Spinal cord (tissue), 10 donors: ENCODE measurements at places on chromosomes 2 and 18. TPM values are rescaled to one million over a fixed set of nuclear protein-coding genes. Genes with fewer than 3 reads are reported as not detected.

Gene HSPD1
- total RNA-seq = 344 TPM

- DNase-seq = peak; percentile 72
Observed at GRCh38 chr2:149330127-149331022, at the start of gene LYPD6. LYPD6 (plus strand) TSS chr2:149330587; CDS start chr2:149437709, 107,122 bp downstream.

DNA sequence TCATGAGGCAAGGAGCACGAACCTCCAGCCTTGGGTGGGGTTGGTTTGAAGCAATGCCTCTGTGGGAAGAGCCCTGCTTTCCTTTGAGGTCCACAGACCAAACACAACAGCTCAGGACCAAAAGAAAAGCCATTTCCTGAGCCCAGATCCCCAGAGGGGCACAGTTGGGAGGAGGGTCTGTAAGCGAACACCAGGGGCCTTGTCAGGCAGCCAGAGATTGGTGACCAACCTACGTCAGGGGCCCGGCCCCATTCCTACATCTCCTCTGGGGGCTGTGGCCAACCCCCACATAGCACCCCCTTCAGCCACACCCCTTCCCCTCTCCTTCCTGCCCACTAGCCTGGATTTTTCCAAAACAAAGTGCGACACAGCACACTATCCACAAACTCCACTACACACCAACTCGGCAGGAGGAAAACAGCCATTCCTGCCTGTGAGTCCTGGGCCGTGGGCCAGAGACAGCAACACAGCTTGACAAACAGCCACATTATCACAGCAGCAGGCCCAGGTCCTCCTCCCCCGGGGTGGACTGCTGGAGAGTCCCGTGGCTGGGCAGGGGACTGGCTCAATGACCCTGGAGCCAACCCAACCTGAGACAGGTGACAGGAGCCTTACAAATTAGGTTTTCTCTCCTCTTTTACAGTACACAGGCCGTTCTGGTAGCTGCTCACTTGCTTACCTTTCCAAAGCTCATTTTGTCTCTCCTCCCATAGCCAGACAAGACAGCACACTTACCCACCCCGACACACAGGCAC lies 98.8 kb downstream of the TNS1 start:
- no peak for DNase-seq

- DNase-seq = no peak
Observed at GRCh38 chr2:69815717-69816116, 13.7 kb upstream of the GMCL1 start.

GRCh38 chr2:20592106-20593071 lies 58.5 kb downstream of the HS1BP3 start:
- DNase-seq = no peak

DNA sequence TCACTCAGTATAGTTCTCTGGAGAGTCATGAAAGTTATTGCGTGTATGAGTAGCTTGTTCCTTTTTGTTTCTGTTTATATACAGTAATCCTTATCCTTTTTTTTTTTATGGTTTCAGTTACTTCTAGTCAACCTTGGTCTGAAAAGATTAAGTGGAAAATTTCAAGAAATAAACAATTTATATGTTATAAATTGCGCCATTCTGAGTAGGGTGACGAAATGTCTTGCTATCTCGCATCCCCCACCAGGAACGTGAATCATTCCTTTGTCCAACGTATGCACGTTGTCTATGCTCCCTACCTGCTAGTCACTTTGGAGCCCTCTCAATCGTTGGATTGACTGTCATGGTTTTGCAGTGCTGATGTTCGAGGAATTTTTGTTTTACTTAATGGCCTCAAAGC lies 60.4 kb downstream of the FAM117B start:
- DNase-seq = no peak

Gene PMAIP1
- 1.3 TPM for total RNA-seq

DNA sequence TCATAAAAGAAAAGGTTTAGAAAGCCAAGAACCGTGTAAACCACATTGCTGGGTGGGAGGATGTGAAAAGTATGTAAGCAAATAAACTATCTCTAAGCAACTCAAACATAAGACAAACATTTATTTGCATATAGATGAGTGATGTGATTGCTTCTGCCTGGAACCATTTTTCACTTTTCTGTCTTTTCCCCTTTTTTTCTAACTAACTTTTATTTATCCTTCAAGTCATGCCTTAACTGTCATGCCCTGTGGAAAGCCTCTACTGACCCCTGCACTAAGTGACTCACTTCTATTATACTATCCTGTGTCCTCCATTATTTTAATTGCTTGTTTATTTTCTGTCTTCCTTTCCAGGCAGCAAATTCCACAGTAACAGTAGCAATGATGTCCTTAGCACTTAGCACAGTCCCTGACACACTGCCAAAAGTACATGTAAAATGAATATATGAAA lies 87.5 kb upstream of the CTAGE1 start:
- DNase-seq = no peak

GRCh38 chr2:113910967-113911678 lies 21.2 kb downstream of the ACTR3 start:
- DNase-seq = no peak

DNA sequence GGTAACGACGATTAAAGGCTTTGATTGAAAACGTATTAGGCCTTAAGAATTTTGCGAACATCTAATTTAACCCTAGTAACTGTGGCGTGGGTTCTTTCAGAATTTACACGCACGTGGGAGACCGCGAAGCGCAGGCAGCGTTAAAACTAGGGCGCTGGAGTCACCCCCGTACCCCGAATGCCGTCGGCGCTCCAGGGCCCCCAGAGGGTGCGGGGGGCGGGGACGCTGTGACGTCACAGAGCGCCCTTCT lies 673 bp upstream of the SMCHD1 start:
- no peak for DNase-seq

- no peak for DNase-seq
Observed at GRCh38 chr18:70279470-70279869, 9.4 kb upstream of the SOCS6 start.

Gene CAPN14
- 0.40 TPM for total RNA-seq

DNA sequence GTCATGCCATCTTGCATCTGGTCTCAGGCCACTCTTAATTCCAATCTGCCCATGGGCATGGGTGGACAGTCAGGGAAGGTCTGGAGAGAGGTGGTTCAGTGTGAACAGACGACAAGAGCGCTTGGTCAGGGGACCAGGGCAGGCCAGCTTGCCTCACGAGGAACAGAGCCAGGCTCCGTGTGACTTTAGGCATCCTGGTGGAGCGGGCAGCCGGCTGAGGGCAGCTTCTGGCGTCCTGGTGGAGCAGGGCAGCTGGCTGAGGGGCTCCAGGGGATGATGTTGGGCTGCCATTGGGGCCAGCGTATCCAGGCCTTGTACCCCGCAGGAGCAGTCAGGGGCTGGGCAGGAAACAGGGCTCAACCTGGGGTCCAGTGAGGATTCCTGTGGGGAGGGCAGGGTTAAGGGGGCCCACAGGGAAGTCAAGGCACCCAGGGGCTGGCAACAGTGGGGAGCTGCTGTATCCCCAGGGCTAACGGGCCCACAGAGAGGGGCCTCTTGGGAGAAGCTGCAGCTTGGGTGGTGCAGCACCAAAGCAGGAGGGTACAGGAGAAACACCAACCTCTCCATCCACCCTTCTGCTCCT lies 197.9 kb upstream of the TWIST2 start:
- DNase-seq = no peak

DNA sequence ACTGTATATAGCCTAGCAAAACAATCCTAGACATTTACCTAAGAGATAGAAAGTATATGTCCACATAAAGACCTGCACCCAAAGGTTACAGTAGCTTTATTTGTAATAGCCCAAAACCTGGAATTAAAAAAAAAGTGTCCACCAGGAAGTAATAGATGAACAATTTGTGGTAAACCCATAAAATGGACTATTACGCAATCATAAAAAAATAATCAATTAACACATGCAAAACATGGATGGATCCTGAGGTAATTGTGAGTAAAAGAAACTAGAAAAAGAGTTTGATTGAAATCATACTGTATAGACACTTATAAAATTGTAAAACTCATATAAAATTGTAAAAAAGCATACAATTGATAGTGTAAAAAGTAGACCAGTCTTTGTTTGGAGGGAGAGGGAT lies 673.0 kb upstream of the ZNF804A start:
- DNase-seq = no peak

DNA sequence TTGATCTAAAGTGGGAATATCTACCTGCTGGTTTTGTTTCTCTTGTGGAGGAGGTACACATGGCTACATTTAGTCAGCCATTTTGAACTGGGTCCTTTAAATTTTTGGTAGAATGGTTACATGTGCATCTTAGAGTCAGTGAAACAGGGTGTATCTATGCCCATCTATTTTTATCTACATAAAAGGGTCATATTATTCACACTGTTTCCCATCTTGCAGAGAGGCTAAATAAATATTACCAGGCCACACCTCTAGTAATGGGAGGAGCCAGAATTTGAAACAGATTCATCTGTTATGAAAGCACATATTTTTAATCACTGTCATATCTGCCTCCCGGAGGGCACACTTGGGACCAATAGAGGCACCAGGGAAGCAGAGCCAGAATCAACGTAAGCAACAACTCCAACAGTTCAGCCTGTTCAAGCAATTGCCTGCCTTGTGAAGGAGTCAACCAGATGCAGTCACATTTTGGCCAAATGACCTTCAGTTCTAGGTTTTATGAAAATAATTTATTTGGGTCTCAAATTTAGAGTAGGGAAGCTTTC lies 376.8 kb downstream of the TSN start:
- no peak for DNase-seq

Gene CENPO
- total RNA-seq = 15.1 TPM

GRCh38 chr2:71043531-71044407 lies 24.7 kb upstream of the NAGK start:
- DNase-seq = no peak

GRCh38 chr2:187349326-187349944 lies 98.6 kb downstream of the CALCRL start:
- DNase-seq = no peak

- DNase-seq = no peak
Observed at GRCh38 chr2:109531221-109531620, 82.5 kb downstream of the SEPTIN10 start.

DNA sequence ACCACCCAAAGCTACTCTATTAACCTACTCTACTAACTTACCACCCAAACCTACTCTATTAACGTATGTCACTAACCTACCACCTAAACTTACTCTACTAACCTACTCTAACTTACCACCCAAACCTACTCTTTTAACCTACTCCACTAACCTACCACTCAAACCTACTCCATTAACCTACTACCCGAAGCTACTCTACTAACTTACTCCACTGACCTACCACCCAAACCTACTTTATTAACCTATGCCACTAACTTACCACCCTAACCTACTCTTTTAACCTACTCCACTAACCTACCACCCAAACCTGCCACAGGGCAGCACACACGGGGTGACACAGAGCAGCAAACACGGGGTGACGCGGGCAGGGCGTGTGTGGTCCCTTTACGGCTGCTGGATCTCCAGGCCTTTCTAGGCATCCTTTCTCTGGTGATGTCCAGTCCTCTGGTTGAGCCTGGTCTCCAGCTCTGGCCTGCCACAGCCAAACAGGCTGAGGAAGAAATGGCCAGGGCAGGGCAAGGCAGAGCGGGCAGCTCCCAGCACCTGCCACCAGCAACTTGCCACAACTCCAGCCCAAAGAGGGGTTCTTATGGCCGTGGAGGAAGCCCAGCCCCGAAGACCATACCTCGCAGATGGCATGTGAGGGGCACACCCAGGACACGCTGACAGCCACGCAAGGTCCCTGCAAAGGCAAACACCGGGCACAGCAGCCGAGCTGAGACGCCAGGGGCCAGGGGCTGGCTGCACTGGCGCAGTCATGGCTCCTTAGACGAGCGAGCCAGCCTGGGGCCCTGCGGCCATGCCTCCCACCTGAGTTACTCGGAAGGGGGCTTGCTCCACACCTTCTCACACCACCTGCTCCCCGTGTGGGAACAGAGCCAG lies 25.7 kb downstream of the PXDN start:
- DNase-seq = no peak

DNA sequence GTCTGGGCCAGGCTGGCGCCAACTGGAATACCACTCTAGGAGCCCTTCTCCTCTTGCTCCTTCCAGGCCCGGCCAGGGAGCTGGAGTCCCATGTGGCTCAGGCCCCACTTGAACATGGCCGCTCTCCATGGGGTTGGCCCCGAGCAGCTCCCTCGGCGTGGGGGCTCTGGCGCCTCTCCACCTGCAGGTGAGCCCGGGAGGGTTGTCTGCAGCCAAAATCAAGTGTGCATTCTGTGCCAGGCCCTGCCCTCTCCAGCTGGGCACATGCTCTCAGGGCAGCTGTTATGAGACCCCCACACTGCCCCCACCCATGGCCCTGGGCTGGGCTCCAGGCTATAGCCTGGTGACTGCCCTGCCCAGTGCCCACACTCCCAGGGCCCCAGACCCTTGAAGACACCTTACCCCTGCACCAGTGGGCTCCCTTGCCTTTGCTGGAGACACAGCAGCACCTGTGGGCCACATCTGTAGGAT lies 45.8 kb upstream of the HS6ST1 start:
- no peak for DNase-seq

DNA sequence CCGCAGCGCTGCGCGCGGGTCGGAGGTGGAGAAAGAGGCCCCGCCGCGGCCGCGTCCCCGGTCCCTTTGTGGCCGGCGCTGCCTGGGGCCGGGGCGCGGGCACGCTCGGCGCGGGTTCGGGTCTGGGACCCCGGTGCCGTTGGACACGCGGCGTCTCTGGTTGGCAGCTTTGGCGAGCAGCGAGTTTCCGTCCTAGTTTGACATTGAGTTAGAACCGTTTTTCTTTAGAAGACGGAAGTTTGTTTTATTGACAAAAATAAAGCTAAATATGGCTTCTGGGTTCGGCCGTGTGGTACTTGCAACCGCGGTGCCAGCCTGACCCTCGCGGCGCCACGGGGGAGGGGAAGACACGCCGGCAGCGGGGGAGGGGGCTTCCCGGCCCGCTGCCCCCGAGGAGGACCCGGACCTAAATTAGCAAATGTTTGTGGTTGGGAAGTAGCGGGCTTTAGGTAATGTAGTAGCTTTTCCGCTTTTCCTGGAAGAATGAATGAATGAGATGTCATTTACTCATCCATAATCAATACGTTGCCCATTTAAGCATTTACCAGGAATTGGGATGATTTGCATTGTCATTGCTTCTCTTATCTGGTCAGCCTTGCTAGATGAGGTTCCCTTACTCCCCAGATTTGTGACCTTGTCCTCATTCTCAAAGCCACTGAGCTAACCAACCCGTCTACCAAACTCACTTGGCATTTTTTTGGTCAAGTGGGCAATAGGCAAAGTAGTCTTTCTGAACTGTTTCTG lies 530 bp downstream of the GALNT1 start:
- no peak for DNase-seq

Gene PID1
- 33.4 TPM for total RNA-seq

Gene CIB4
- 0.83 TPM for total RNA-seq

Gene GTF3C2
- total RNA-seq = 41.5 TPM

Gene RSAD2
- 13.9 TPM for total RNA-seq

- DNase-seq = no peak
Observed at GRCh38 chr2:37683921-37684780, 12.7 kb upstream of the CDC42EP3 start.

- DNase-seq = no peak
Observed at GRCh38 chr2:55073000-55073983, 23.0 kb upstream of the RTN4 start.
